Breast epithelium (tissue), 4 donors: ENCODE measurements at places on chromosomes 5 and 9.

DNA sequence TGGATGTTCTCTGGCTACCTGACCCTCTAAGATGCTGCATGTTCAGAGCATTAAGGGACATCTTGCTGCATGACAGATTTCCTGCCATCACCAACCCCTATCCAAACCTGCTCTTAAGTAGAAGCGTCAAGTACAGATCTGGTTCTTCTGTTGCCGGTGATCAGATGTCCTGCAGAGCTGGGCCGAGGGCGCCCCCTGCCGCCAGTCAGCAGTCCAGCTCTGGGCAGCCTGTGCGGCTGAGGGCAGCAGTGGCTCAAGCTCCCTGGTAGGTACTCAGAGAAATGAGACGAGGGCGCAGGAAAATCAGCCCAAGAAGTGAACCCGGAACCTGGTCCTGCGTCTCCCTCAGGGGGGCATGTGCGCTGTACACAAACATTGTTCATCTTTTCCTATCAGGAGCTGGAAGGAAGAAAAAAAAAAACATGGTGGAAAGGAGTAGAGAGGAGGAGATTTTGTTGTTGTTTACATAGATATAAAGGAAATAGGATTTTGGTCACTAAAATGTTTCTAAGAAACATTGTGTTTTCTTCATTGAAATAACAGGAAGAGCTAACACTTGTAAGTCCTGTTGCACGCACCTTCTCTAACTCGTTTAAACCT, 95.8 kb downstream of the CFAP90 start:
- H3K4me3 ChIP-seq, result no peak overlapping the region
- H3K27ac ChIP-seq, result no peak overlapping the region
- no peaks in the 10 kb centered on the region for H3K36me3 ChIP-seq
- no peaks in the 10 kb centered on the region for H3K27me3 ChIP-seq

- H3K27me3 ChIP-seq, result no peaks in the 10 kb centered on the region
- H3K27ac ChIP-seq, result peak overlapping the region; percentile 77
- no peaks in the 10 kb centered on the region for H3K4me1 ChIP-seq
- no peaks in the 10 kb centered on the region for H3K36me3 ChIP-seq
Measured at GRCh38 chr5:149195337-149195887, 54.1 kb downstream of the ABLIM3 start.

DNA sequence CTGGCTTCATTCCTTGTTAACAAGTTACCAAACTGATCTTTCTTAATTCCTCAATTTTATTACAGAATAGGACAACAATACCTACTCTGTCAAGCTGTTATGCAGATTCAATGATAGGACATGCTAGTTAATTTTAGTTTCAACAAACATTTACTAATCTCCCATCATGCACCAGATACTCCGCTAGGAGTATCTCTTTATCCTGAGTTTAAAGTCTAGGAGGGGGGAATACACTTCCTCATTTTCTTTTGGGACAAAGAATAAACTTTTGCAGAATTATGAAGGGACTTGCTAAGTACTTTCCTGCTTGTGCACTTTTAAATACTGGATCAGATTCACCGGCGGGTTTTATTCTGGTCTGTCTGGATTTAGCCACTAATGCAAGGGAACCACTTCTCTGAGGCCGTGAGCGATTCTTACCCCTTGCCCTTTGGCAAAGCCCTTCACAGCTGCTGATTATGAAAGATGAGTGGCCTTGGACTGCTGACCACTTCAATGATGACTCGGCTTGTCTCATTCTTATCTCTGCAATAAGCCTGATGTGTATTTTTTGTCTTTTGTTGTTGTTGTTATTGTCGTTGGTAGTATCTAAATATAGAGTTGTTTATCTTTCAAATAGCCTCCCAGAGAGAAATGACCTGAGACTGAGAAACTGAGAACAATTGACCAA, 73.9 kb downstream of the RMI1 start:
- DNase-seq, result no peak
- H3K4me3 ChIP-seq, result no peak overlapping the region
- H3K36me3 ChIP-seq, result no peaks in the 10 kb centered on the region
- H3K27me3 ChIP-seq, result no peaks in the 10 kb centered on the region
- no peak overlapping the region for H3K27ac ChIP-seq

DNA sequence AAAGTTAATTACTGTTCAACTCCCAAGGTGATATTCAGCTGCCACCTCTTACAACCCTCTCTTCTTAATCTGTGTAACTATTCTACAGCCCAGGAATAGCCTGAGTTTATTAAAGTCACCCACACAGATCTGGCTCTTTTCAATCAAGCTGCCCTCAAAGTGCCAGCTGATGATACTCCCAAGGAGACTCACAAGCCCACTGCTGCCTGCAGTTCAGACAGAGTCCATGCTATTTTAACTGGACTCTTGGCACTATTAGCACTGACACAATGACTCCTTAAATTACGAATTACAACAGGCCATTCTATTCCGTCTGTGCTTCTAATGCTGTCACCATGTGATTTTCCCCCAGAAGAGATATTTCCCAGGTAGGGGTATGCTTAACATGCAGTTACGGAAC, 26.3 kb downstream of the REEP5 start:
- H3K4me3 ChIP-seq, result no peak overlapping the region
- no peak for DNase-seq
- no peaks in the 10 kb centered on the region for H3K27me3 ChIP-seq
- no peaks in the 10 kb centered on the region for H3K36me3 ChIP-seq

- H3K4me3 ChIP-seq, result no peak overlapping the region
- no peak for DNase-seq
- no peaks in the 10 kb centered on the region for H3K27me3 ChIP-seq
- H3K36me3 ChIP-seq, result no peaks in the 10 kb centered on the region
- no peaks in the 10 kb centered on the region for H3K4me1 ChIP-seq
Measured at GRCh38 chr5:51731421-51732029, 348.3 kb downstream of the ISL1 start.

DNA sequence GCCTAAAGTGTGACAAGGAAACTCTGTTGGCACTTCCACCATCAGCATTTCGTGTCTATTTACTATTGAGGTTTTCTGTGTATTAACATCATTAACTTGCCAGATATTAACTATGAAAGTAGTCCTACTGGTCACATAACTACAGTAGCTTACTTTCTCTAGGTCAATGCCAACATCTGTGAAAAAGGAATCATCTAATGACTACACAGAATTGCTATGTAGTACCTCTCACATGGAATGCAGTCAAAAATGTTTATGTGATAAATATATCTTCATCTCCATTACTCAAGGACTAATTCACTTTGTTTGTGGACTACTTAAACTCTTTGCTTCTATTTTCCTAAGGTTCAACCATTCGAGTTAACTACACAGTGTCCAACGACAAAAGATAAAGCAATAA, 2.1 kb downstream of the SCAI start:
- no peak overlapping the region for H3K4me3 ChIP-seq
- no peaks in the 10 kb centered on the region for H3K27me3 ChIP-seq
- no peak overlapping the region for H3K27ac ChIP-seq
- H3K4me1 ChIP-seq, result no peaks in the 10 kb centered on the region
- no peak for DNase-seq
- H3K36me3 ChIP-seq, result no peaks in the 10 kb centered on the region

DNA sequence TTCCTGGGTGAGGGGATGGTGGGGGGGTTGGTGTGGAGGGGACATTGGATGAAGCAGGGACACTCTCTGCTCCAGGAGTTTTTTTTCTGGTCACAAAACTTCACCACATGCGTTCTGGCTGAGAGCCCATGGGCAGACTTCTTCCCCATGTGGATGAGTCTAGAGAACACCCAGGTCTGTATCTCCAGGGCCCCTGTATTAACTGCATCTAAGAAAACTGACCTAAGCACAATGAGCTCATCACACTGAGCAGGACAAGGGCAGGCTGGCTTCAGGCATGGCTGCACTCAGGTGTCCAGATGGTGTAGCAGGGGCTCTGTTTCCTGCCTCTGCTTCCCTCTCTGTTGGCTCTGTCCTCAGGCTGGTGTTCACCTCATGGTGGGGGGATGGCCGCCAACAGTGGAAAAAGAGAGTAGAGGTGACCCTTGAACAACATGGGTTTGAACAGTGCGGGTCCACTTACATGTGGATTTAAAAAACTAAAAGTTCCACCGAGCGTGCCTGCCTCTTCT, 85.3 kb upstream of the STC2 start:
- H3K27ac ChIP-seq, result no peak overlapping the region
- no peaks in the 10 kb centered on the region for H3K27me3 ChIP-seq
- no peak overlapping the region for H3K4me3 ChIP-seq
- H3K36me3 ChIP-seq, result no peaks in the 10 kb centered on the region

DNA sequence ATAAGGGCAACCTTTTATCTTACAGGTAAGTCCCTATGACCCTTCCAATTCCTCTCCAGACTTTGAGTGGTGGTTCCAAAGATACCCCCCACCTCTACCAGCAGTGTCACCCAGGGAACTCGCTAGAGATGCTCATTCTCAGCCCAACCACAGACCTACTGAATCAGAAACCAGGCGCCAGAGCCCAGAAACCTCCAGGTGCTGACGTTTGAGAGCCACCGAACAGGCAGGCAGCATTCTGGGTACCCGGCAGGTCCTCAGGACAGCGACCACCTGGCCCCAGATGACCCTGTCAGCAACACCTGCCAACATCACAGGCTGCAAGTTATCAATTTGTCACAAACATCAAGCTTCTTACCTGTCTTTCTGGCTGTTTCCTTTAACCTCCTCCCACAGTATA, 19.5 kb downstream of the RAPGEF1 start:
- H3K27ac ChIP-seq, result no peak overlapping the region
- no peaks in the 10 kb centered on the region for H3K27me3 ChIP-seq
- H3K36me3 ChIP-seq, result no peaks in the 10 kb centered on the region
- H3K4me3 ChIP-seq, result no peak overlapping the region
- DNase-seq, result no peak

DNA sequence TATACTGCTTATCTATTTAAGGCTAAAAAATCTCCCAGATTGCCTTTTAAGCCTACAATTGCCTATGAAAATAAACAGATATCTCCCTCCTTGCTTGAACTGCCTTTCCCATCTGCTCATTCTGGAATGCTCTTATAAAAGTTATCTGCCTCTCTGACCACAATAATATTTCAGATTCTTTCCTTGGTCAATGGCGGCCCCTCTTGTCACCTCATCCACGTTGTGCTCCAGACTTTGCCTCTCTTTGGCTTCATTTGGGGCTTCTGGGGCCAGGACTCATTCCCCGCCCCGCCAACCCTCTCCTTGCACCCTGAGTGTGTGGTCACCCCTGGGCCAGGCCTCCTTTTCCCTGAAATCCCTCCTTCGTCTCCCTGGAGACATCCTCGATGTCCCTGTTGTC, 110.0 kb upstream of the RPS23 start:
- H3K4me3 ChIP-seq, result no peak overlapping the region
- H3K4me1 ChIP-seq, result no peaks in the 10 kb centered on the region
- H3K27me3 ChIP-seq, result no peaks in the 10 kb centered on the region
- peak overlapping the region; percentile 65 for H3K27ac ChIP-seq
- DNase-seq, result no peak
- H3K36me3 ChIP-seq, result no peaks in the 10 kb centered on the region

GRCh38 chr5:100777680-100778300, 125.3 kb downstream of the ST8SIA4 start:
- H3K27ac ChIP-seq, result no peak overlapping the region
- no peak for DNase-seq
- no peaks in the 10 kb centered on the region for H3K27me3 ChIP-seq
- no peaks in the 10 kb centered on the region for H3K4me1 ChIP-seq

GRCh38 chr9:99605016-99605743, 216.5 kb upstream of the NR4A3 start:
- no peak for DNase-seq
- H3K27me3 ChIP-seq, result no peaks in the 10 kb centered on the region
- H3K27ac ChIP-seq, result no peak overlapping the region
- no peak overlapping the region for H3K4me3 ChIP-seq
- no peaks in the 10 kb centered on the region for H3K36me3 ChIP-seq

DNA sequence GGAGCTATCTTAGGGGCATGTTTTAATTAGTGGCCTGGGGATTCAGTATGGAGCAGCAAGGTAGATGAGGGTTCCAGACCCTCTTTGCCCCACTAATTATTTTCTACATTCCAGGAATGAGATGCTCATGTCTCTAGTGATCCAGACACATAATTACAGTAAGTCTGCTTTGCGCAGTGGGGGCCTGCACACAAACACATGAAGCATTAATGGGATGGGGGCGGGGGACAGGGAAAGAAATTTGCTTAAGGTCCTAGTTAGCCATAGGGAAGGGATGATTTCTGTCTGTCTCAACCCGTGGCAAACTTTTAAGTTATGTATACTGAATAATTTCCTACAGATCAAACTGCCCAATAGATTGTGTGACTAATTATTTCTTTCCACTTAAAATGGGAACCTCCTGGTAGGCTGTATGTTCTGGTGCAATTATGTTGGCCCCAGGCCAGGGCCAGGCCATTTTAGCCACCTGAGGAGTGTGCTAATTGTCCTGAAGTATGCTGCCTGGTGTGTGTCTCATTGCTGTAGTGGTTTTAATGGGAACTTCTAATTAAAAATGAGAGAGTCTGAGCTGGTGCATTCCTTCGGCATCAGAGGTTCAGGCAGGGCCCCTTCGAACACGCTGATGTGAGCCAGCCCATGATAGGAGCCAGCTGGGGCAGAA, 134.4 kb downstream of the PTTG1 start:
- H3K36me3 ChIP-seq, result no peaks in the 10 kb centered on the region
- no peak overlapping the region for H3K27ac ChIP-seq
- H3K4me1 ChIP-seq, result no peaks in the 10 kb centered on the region
- no peak overlapping the region for H3K4me3 ChIP-seq
- H3K27me3 ChIP-seq, result no peaks in the 10 kb centered on the region
- DNase-seq, result no peak

DNA sequence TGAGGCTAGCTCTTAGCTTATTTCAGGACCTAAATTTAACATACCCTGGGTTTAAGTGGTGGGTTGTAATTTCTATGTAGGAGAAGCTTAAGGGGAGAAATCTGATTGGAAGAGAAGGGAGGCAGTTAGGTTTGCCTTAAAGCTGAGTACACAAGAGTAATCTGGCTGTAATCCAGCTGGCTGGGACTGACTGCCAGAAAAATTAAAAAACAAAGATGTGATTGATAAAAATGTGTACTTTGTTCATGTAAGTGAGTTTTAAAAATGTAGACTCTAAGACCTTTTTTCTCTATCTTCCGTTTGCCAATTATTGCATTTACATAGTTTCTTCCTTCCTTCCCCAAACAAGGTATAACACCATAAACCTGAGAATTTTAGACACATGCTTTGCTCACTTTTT, 17.5 kb upstream of the MSMP start:
- H3K27me3 ChIP-seq, result no peaks in the 10 kb centered on the region
- H3K27ac ChIP-seq, result peak overlapping the region; percentile 58
- H3K36me3 ChIP-seq, result no peaks in the 10 kb centered on the region
- DNase-seq, result no peak

- H3K4me1 ChIP-seq, result peaks cover 3% of the 10 kb centered on the region
- no peaks in the 10 kb centered on the region for H3K36me3 ChIP-seq
- H3K4me3 ChIP-seq, result no peak overlapping the region
- no peaks in the 10 kb centered on the region for H3K27me3 ChIP-seq
- DNase-seq, result no peak
Measured at GRCh38 chr5:83475935-83476814, 4.6 kb downstream of the VCAN start.
